ENCODE measurements at places on chromosomes 5 and 9.
A peak's percentile ranks its signal among the peaks of the same experiment; 100 is the strongest.

DNA sequence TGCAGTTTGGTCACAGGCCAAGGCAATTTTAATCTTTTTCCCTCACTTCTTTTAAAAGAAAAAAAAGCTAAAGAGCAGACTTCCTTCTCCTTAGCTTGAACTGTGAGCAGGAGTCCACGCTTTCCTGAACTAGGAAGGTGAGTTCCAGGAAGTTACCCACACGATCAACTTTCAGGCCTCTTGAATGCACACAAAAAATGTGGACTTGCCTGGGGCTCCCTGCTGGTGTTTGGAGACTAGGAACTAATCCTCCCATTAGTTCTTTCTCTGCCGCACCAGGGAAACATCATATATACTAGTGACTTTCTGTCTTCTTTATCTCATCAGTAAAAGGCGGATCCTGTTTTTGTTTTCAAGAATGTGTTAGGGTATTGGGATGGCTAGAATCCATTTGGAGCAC, 240.0 kb downstream of the GOLPH3 start:
- no peak for DNase-seq

DNA sequence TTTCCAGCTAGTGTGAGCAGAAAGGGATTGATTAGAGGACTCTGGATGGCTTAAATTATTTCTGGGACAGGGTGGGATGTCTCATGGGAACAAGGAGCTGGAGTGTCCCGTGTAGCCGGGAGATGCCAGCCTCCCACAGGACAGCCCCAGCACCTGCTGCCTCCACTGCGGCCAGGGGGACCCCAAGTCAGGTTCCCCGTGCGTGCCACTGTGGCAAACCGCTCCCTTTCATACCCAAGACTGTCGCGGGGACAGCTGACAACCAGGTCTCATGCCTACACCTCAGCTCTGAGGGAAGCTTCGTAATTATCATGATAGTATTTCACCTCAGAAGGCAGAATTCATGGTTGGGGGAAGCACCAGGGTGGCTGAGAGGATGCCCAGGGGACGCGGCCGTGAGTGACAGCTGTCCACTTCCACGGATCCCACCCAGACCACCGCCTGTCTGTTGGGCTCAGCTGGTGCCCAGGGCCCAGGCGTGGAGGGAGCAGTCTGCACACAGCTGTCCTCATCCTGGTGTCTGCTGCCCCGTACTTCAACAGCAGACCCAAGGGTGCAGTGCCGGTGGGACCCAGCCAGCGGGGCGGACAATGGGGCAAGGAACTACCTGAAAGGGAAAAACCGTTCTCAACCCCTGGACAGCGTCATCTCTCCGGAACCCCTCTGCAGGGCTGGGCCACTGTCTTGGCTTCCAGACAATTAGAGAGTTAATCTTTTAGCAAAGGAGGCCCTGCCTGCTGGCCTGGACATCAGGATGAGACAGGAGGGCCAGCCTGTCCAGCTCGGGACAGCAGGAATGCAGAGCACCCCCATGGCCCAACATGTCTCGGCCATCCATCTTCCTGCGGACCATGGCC, 166.9 kb downstream of the OLFM1 start:
- DNase-seq: no peak

GRCh38 chr9:92620845-92621244, 49.1 kb downstream of the IPPK start:
- no peak for DNase-seq

- DNase-seq: peak; percentile 62
These were observed 39.6 kb upstream of the SLC6A19 start for GRCh38 chr5:1161833-1162229.

DNA sequence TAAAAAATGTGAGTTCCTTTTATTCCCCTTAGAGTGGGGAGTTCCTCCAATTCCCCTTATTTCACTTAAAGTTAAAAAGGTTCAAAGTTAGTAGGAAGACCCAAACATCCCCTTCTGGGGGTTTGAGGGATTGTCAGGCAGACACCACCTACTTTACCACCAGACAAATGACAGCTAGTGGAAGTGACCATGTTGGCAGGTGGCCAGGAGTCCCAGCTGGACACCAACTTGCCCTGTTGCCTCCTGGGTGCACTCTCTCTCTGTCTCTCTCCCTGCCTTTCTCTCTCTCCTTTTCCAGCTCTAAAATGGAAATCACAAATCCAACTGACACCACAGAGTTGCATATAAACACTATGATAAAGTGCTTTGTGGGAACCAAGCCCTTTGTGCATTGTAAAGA, 307.7 kb upstream of the TLE4 start:
- no peak for DNase-seq

DNA sequence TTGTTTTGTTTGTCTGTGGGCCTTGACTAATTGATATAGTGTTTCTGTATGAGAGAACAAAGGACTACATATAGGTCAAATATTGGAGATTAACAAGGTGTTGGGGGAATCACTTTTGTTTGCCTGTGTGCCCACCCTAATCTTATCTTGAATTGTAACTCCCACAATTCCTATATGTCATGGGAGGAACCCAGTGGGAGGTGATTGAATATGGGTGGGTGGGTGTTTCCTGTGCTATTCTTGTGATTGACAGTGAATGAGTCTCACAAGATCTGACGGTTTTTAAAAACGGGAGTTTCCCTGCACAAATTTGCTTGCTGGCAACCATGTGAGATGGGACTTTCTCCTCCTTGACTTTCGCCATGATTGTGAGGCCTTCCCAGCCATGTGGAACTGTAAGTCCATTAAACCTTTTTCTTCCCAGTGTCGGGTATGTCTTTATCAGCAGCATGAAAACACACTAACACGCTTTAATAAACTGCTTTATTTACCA, 64.9 kb upstream of the HSPB3 start:
- no peak for DNase-seq

DNA sequence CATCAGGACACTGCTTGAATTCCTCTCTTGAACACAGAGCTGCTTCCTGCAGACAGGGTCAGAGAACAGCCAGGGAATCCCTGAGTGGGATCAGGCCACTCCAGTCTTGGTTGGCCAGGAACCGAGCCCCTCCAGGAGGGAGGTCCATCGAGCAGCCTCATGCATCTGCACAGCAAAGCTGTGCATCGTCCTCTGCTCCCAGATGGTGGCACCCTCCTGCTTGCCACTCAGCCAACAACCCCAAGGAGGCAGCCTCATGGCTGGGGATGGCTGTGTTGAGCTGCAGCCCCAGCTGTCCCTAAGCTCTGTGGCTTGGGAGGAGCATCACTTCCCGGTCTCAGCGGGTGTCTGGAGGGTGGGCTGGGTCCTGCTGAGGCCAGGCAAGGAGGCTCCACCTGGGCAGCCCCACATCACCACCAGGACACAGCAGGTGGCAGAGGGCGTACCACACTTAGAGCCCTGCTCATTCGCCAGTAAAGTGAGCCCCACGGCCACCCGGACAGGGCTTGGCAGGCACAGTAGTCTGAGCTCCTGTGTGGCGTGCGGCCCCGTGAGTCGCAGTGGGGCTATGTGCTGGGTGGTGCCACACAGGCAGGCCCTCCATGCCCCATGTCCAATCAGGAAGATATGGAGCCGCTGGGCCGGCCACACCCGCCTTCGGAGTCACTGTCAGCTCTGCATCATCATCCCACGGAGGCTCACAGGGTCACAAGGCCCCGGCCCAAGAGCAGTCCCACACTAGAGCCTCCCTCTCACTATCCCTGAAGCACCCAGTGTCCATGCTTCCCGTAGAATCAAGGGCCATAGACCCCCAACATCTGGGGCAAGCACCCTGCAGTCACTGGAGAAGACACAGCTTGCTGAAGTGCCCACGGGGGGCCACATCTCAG, 11.9 kb downstream of the LPCAT1 start:
- DNase-seq: peak; percentile 21

DNA sequence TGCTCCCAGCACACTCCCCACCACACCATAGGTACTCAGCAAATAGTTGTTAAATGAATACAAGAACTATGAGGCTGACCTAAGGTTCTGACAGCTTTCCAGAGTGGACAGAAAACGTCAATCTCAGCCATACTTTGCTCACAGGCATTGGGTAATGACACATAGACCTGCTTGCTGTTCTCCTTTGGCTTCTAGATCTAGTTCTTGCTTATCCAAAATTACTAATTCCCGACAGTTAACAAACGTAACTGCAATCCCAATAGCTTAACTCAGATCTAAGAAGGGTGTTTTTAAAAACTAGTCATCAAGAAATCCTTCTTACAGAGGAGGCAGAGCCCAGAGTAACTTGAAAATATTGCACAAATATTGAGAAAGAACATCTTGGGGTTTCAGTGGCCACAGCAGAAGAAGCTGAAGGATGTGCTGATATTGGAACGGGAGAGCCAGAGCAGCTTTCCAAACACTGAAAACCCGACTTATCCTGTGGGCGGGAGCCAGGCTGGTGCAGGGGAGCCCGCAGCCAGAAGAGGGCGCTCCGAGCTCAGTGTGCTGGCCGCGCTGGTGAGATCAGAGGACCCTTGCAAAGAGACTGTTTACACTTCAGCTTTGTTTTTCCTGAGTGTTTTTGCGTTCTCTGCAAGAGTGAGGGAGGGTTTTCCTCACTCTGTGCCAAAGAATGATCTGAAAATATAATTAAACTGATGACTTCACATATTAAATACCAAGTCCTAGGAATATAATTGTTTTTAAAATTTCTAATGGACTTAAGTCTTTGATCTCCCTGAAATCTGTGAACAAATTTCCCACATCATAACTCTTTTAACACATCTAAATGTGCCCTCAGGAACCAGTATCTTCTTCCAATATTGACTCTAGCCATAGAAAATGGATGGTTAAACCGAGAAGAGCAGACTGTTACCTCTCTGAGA, 30.3 kb downstream of the FGF1 start:
- DNase-seq: peak; percentile 29

DNA sequence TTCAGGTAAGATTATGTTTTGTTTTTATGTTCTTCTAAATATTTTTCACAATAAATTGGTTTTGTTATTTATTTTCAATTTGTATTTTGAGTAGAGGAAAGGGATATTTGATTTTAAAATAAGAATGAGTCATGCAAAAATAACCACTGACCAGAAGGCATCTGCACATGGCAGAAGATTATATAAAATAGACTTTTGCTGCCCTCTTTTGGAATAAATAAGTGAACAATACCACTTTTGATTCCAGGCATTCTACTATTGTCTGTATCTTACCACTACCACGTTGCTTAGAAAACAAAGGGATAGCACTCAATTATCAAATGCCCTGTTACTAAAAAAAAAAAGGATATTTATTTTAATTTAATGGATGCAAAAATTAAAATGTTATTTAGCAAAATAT, 227.3 kb upstream of the ITGA1 start:
- DNase-seq: no peak

DNA sequence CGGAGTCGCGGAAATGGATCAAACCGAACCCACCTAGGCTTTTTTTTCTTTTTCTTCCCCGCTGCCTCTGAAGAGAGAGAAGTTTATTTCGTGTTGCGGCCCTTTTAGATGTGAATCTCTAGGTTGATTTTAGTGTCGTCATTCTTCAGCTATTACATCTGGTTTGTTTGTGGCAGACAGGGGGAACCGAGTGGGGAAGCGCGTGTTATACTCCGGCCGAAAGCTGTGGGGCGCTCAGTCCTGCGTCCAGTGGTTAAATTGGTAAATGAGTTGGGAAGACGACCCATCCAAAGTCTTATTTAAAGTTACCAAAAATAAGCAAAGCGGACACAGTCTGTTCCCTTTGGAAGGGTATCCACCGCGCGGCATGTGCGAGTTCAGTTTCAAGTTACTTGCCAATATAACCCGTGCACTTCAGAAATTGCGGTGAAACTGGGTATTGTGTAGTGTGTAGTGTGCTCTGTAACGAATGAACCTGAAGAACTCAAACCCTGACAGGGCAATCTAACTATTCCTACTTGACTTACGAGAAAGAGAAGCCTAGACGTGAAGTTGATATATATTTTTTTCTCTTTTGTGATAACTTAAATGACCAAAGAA, 1.3 kb downstream of the MAN2A1 start:
- DNase-seq: peak; percentile 82

DNA sequence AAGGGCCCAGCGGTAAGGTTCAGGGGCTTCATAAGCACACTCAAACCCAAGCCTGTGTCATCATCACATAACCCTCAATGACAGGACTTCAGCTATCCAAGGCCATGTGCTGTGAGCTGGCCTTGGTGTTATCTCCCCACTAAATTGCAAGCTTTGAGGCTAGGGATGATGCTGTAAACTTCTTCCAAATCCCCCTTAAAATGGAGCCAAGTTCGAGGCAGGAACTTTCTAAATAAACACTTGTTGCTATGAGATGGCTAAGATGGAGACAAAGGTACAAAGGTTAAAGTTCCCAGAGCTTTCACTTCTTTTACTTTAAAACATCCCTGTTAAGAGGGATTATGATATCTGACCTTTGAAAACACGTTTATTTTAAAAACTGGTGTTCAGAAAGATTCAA, 123.6 kb downstream of the MYO10 start:
- DNase-seq: no peak

GRCh38 chr5:103037673-103038455, 82.1 kb downstream of the GIN1 start:
- no peak for DNase-seq
